ENCODE measurements at places on chromosomes 1 and 21. TPM values are rescaled to one million over a fixed set of nuclear protein-coding genes. Genes with fewer than 3 reads are reported as not detected.

- no peak for DNase-seq
- H3K4me3 ChIP-seq = no peak overlapping the region
- no peak overlapping the region for H3K27ac ChIP-seq
- no peaks in the 10 kb centered on the region for H3K36me3 ChIP-seq
- H3K27me3 ChIP-seq = no peaks in the 10 kb centered on the region
Observed at GRCh38 chr1:58422436-58422835, 124.1 kb downstream of the OMA1 start.

GRCh38 chr1:111739925-111740765 is 950 bp upstream of the INKA2 start:
- no peaks in the 10 kb centered on the region for H3K36me3 ChIP-seq
- peaks cover 31% of the 10 kb centered on the region for H3K27me3 ChIP-seq
- DNase-seq = peak; percentile 48
- H3K4me3 ChIP-seq = peak overlapping the region; percentile 90

- peaks cover 15% of the 10 kb centered on the region for H3K36me3 ChIP-seq
- DNase-seq = no peak
- no peak overlapping the region for H3K27ac ChIP-seq
- peaks cover 9% of the 10 kb centered on the region for H3K4me1 ChIP-seq
- no peaks in the 10 kb centered on the region for H3K27me3 ChIP-seq
Observed at GRCh38 chr1:178470411-178470960, 26.3 kb downstream of the CLEC20A start.

GRCh38 chr1:103517380-103518047 is 8.0 kb upstream of the RNPC3 start:
- H3K27me3 ChIP-seq = no peaks in the 10 kb centered on the region
- H3K27ac ChIP-seq = no peak overlapping the region
- no peak for DNase-seq
- no peaks in the 10 kb centered on the region for H3K4me1 ChIP-seq
- no peaks in the 10 kb centered on the region for H3K36me3 ChIP-seq

GRCh38 chr1:50491142-50491541 is 67.9 kb upstream of the DMRTA2 start:
- no peaks in the 10 kb centered on the region for H3K27me3 ChIP-seq
- H3K27ac ChIP-seq = peak overlapping the region; percentile 63
- H3K36me3 ChIP-seq = peaks cover 22% of the 10 kb centered on the region
- DNase-seq = no peak
- H3K4me1 ChIP-seq = no peaks in the 10 kb centered on the region
- no peak overlapping the region for H3K4me3 ChIP-seq

DNA sequence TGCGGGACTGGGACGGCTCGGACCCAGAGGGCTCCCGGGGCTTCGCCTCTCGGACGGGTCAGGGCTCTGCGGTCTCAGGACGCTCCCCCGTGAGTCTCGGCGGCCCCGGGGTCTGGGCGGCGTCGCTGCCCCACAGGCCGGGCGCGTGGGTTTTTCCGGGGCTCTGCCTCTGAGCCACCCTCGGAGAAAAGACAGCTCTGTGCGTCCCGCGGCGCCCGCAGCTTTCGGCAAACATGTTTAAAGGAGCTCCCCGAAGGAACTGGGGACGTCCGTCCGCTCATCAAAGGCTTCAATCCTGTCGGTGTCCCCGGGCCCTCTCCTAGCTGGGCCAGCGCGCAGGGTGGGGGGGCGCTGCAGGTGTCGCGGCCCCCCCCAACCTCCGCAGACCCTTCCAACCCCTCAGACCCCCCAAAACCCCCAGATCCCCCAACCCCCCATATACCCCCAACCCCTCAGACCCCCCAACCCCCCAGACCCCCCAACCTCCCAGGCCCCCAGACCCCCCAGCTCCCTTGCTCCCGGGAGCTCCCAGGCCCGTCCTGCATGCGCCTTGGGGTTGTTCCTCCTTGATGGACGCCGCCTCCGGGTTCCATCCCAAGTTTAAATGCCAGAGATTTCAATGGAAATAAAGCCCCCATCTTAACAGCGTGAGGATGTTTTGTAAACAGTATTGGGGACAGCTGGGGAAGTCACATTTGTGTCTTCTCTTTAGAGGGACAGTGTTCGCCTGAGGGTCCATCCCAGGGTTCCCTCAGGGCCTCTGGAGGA is 996 bp upstream of the C1orf159 start:
- peaks cover 9% of the 10 kb centered on the region for H3K4me1 ChIP-seq
- no peak overlapping the region for H3K27ac ChIP-seq
- peaks cover 28% of the 10 kb centered on the region for H3K27me3 ChIP-seq
- H3K36me3 ChIP-seq = peaks cover 11% of the 10 kb centered on the region
- DNase-seq = no peak

DNA sequence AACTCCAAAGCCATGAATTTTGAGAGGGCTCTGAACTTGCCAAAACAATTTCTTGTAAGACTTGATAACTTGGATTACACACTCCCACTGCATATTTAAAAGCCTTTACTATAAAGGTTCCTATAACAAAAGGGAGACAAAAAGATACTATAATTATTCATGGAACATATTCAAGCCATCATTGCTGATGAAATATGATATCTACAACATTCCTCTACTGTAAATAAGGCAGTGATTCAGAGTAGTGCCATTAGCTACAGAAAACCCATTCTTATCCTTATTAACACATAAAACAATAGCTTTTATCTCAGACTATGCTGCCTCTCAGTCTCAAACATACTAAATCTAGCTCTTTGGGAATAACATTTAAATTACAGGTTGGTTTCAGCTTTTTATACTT is 675.5 kb upstream of the CXADR start:
- H3K27me3 ChIP-seq = no peaks in the 10 kb centered on the region
- H3K4me3 ChIP-seq = no peak overlapping the region
- DNase-seq = no peak
- H3K36me3 ChIP-seq = no peaks in the 10 kb centered on the region

DNA sequence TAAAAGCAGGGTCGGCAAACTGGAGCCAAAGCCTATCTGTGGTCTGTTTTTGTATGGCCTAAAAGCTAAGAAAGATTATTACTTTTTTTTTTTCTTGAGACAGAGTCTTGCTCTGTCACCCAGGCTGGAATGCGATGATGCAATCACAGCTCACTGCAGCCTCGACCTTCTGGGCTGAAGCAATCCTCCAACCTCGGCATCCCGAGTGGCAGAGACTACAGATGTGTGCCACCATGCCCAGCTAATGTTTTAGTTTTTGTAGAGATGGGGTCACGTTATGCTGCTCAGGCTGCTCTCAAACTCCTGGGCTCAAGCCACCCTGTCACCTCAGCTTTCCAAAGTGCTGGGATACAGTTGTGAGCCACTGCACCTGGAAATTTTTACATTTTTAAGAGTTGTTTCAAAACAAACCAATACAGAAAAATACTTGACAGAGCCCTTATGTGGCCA is 6.5 kb upstream of the GLRX2 start:
- H3K27ac ChIP-seq = peak overlapping the region; percentile 67
- no peaks in the 10 kb centered on the region for H3K27me3 ChIP-seq
- H3K4me3 ChIP-seq = peak overlapping the region; percentile 54
- H3K36me3 ChIP-seq = no peaks in the 10 kb centered on the region
- no peak for DNase-seq

DNA sequence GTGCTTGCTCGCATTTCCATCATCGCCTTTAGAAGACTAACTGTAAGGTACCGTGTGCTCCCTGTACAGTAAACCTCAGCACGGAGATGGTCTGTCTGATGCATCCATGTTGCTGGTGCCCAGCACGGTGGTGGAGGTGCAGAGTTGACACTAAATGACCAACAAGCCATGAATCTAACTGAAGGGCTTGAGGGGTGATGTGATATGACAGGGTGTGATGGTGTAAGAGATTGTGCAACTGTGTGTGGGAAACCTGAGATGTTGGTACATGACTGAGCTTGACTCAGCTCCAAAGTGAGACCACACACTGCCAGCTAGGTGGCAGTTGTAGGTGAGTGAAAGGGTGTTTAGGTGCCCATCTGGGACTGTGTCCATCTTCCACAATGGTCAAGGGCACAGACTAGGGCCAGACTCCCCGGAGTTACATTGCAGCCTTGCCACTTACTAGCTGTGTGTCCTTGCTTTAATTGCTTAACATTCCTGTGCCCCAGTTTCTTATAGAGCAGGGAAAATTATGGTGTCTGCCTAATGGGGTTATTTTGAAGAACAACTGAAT is 21.4 kb downstream of the SLC2A1 start:
- peaks cover 4% of the 10 kb centered on the region for H3K27me3 ChIP-seq
- H3K4me3 ChIP-seq = peak overlapping the region; percentile 44
- no peak for DNase-seq
- peaks cover 33% of the 10 kb centered on the region for H3K36me3 ChIP-seq
- H3K4me1 ChIP-seq = peaks cover 61% of the 10 kb centered on the region

GRCh38 chr1:89839516-89839915 is 18.7 kb downstream of the LRRC8D start:
- H3K27ac ChIP-seq = no peak overlapping the region
- peaks cover 72% of the 10 kb centered on the region for H3K4me1 ChIP-seq
- H3K27me3 ChIP-seq = no peaks in the 10 kb centered on the region
- DNase-seq = no peak
- H3K4me3 ChIP-seq = no peak overlapping the region
- peaks cover 3% of the 10 kb centered on the region for H3K36me3 ChIP-seq

- no peaks in the 10 kb centered on the region for H3K27me3 ChIP-seq
- DNase-seq = no peak
- no peak overlapping the region for H3K4me3 ChIP-seq
- H3K27ac ChIP-seq = no peak overlapping the region
- H3K4me1 ChIP-seq = no peaks in the 10 kb centered on the region
Observed at GRCh38 chr1:193787061-193787460, 600.6 kb upstream of the B3GALT2 start.

DNA sequence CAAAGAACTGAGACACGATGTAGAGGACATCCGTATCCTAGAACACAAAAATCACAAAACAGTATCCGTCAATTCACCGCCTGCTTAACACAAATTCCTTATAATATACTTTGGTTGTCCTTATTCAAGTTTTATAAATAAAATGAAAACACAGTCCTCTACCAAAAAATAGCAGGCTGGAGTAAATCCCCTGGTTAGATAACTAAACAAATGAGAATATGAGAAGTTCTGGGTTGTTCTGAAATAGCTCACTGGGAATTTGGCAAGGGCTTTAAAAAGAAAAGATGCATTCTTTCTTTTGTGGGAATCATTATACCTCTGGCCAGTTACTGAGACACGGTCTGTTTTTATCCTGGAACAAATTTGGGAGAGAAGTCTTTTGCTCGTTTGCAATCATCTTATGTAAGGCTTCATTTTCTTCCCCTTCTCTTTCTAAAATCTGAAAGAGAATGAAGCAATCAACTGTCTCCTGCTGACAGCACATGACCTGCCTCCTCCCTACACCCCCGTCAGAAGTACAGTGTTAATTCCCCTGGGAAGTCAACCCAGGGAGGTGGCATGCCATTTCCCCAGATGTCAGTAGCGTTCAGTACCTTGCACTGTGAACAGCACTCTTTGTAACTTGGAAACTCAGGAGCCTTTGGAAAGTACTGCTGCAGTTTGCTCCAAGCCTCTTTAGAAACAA is 37.1 kb upstream of the RAP1GAP start:
- H3K4me3 ChIP-seq = peak overlapping the region; percentile 16
- H3K36me3 ChIP-seq = peaks cover 7% of the 10 kb centered on the region
- peaks cover 45% of the 10 kb centered on the region for H3K4me1 ChIP-seq
- H3K27me3 ChIP-seq = no peaks in the 10 kb centered on the region
- DNase-seq = no peak
- H3K27ac ChIP-seq = peak overlapping the region; percentile 46

DNA sequence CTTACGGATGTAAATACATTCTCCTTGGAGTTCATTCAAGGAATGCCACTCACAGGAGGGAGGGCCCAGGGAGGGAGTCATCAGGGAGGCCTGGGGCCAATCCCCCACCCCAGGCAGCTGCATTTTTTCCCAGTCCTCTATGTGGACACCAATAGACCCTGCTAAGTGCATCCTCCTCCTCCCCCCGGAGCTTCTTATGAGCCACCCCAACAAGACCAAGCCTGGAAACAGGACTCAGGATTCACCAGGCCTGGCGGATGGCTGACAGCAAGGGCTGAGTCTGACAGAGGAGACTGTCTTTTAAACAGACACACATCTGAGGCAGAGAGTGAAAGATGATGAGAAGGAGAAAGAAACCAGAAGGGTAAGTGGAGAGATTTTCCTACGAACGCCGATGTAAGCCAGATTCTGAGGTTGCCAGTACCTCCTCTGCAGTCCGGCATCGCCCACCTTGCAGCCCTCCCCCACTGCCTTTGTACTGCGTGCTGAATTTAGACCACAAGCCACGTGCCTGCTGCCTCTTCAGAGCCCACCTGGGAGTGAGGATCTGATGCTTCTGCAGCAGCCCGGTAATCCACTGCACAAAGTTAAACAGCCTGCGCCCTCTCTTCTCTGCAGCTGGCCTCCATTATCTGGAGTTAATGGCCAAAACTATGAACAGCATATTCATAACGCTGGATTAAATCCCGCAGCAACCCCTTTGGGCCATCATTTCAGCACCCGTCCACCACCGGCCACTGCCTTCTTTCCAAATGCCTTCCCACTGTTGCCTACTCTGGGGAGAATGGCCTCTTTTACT is 17.6 kb upstream of the SFPQ start:
- no peaks in the 10 kb centered on the region for H3K27me3 ChIP-seq
- peak overlapping the region; percentile 78 for H3K27ac ChIP-seq
- H3K36me3 ChIP-seq = no peaks in the 10 kb centered on the region
- H3K4me1 ChIP-seq = peaks cover 8% of the 10 kb centered on the region
- H3K4me3 ChIP-seq = no peak overlapping the region
- no peak for DNase-seq

- H3K4me1 ChIP-seq = no peaks in the 10 kb centered on the region
- H3K27me3 ChIP-seq = peaks cover 83% of the 10 kb centered on the region
- no peak overlapping the region for H3K27ac ChIP-seq
- DNase-seq = no peak
- no peaks in the 10 kb centered on the region for H3K36me3 ChIP-seq
Observed at GRCh38 chr1:159868766-159869165, 6.3 kb upstream of the VSIG8 start.

DNA sequence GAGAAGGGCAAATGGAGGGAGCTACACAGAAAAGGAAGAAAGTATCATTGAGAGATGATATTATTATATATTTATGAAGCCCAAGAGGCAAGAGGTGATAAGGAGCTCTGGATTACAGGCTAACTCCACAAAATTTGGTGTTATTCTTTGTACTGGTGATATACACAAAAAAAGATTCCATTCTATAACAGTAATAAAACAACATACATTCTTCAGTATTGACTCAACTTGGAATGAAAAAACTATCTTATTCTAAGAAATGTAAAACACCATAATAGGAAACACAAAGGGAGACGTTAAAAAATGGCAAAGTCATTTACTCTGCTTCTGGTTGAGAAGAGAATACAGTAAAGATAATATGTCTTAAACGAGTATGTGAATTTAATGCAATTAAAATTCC is 99.4 kb downstream of the TEX35 start:
- no peak overlapping the region for H3K27ac ChIP-seq
- no peaks in the 10 kb centered on the region for H3K27me3 ChIP-seq
- peaks cover 3% of the 10 kb centered on the region for H3K36me3 ChIP-seq
- H3K4me1 ChIP-seq = peaks cover 12% of the 10 kb centered on the region
- no peak for DNase-seq
- H3K4me3 ChIP-seq = no peak overlapping the region

- H3K27me3 ChIP-seq = no peaks in the 10 kb centered on the region
- H3K4me1 ChIP-seq = no peaks in the 10 kb centered on the region
- DNase-seq = no peak
Observed at GRCh38 chr1:26122988-26123973, 11.7 kb downstream of the PDIK1L start.

Gene RAB25
- not detected for total RNA-seq

Gene OR6N1
- not detected for total RNA-seq

Gene RNF186
- not detected for total RNA-seq

Gene PLEKHN1
- not detected for total RNA-seq

Gene TSPEAR
- not detected for total RNA-seq

All from neural crest cell (in vitro differentiated cells).